ENCODE measurements at places on chromosomes 1 and 21.

DNA sequence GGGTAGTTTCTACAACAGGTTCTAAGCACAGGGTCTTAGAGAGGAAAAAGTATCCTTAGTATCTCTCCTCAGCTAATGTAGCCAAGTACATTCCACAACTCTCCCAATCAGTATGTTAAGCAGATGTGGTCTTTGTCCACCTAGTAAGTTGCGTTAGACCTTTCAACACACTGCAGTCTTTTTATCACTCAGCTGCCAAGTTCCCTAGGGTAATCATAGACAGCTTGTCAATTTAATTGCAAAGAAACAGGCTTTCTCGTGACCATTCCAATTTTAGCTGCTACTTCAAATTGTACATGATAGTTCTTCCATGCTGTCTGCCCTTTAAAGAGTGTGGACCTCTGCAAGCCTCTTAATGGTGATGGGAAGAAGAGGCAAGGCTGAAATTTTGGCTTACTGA, 211.8 kb upstream of the PKN2 start:
- no peak for DNase-seq

GRCh38 chr1:24908591-24909259, 21.4 kb downstream of the RUNX3 start:
- DNase-seq: no peak

GRCh38 chr1:243508303-243508713, 252.5 kb downstream of the SDCCAG8 start:
- no peak for DNase-seq

DNA sequence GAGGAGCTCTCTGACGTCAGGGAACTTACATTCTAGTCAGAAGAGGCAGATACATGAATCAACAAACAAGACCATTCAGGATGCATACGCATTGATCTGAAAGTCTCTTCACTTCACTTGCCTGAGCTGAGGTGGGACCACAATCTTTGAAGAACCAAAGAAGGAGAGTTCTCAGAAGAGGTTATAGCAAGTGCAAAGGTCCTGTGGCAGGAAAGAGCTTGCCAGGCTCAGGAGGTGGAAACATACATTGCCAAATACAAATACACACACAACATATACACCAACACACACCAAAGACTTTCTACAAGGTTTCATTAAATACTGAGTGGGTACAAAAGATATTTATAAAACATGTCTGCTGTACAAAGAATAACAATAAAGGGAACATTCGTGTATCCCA, 86.8 kb upstream of the GJB5 start:
- no peak for DNase-seq

DNA sequence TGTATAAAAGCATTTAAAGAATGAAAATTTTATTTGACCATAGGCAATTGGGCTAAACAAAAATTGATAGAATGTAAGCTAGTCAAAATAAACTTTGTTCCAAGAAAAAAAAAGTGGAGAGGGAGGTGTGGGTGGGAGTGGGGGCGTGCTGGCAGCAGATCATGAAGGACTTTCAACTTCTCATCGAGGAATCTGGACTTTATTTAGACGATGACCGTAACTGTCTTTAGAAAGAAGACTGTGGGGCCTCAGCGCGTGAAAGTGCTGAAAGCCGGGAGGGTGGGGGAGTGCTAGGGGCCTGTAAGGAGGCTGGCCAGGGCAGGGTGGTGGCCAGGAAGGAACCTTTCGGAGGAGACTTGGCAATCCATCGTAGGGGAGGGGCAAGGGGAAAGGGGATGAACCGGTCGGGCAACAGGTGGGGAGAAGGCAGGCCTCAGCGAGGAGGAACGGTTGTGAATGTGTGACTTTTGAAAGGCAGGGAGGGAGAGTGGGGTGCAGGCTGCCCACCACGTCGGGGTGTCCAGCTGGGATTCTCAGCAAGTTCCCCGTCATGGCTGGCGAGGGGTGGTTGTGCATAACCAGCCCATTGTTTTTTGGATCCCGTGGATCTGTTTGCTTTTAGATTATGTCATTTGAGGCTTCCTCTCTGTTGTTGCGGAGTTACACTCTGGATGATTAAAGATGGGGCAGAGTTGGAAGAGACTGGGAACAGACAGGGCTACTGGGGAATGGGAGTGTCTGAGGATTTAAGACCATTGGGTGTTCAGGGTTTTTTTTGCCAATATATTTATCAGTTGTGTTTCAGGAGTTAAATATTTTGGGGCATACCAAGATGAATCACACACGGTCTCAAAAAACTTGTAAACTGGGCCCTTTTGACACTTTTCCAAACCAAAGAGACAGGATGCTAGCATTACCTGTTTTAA, 35.5 kb downstream of the HUNK start:
- peak; percentile 8 for DNase-seq

GRCh38 chr21:41045534-41046268, 122.3 kb upstream of the BACE2 start:
- DNase-seq: no peak

- DNase-seq: peak; percentile 25
These were observed 118.4 kb downstream of the KCNN3 start for GRCh38 chr1:154751690-154752089.

- DNase-seq: peak; percentile 71
These were observed 28.3 kb downstream of the CFH start for GRCh38 chr1:196680107-196680506.

DNA sequence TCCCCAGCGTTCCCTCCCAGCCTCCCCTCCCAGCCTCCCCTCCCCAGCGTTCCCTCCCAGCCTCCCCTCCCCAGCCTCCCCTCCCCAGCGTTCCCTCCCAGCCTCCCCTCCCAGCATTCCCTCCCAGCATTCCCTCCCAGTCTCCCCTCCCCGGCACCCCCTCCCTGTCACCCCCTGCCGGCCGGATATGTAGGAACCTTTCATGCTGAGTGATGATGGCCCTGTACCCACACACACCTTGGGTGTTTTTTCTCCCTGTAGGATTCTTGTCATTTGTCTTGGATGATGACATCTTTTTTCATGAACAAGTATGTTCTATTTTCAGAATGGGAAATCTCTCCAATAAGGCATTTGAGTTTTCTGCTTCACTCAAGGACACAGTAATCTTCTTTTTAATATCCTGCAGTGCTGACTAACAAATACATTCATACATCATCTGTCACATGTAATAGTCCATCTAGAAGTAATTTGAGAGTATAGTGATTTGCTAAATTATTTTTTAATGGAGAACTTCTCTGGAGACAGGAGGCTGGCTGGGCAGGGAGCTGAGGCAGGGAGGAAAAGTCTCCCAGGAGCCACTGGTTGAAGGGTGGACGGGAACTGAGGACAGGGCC, 19.5 kb downstream of the FTCD start:
- DNase-seq: no peak

DNA sequence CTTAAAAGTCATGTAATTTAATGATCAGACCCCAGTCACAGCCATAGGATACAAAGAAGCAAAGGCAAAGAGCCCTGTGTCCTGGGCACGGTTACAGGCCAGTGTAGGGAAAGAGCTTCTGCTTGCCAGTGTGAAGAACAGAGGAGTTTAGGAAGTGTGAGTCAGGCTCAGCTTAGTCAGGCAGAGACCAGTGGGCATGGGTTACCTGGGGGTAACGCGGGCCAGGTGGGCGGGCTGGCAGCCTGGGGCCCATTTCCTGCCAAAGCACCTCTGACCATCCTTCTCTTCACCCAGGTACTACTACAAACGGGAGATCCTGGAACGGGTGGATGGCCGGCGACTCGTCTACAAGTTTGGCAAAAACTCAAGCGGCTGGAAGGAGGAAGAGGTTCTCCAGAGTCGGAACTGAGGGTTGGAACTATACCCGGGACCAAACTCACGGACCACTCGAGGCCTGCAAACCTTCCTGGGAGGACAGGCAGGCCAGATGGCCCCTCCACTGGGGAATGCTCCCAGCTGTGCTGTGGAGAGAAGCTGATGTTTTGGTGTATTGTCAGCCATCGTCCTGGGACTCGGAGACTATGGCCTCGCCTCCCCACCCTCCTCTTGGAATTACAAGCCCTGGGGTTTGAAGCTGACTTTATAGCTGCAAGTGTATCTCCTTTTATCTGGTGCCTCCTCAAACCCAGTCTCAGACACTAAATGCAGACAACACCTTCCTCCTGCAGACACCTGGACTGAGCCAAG, 4.7 kb downstream of the ELF3 start:
- no peak for DNase-seq

DNA sequence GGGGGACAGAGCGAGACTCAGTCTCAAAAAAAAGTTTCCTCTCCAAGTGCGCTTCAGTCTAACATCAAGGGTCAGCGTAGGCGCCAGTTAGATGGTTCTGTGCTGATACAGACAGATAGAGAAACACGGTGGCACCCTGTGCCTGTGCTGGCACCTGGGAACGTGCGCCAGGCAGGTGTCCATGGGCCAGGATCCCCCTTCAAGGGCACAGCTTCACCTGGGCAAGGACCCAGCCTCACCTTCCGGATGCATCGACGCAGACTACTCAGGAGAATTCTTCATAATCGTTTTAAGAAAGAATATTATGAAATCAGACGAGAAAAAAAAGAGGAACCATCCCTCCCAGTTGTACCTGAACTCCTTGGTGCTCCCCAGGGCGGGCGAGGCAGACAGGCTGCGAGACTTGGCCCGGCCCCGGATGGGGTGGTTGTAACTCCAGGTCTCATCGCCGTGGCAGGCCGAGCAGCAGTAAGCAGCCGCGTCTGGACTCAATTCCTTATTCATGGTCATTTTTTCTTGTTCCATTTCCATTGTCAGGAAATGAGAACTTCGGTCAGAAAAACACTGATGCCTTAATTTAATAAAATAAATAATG, 13.3 kb downstream of the NADK start:
- DNase-seq: no peak

GRCh38 chr1:58763214-58763613, 20.6 kb downstream of the JUN start:
- peak; percentile 90 for DNase-seq

DNA sequence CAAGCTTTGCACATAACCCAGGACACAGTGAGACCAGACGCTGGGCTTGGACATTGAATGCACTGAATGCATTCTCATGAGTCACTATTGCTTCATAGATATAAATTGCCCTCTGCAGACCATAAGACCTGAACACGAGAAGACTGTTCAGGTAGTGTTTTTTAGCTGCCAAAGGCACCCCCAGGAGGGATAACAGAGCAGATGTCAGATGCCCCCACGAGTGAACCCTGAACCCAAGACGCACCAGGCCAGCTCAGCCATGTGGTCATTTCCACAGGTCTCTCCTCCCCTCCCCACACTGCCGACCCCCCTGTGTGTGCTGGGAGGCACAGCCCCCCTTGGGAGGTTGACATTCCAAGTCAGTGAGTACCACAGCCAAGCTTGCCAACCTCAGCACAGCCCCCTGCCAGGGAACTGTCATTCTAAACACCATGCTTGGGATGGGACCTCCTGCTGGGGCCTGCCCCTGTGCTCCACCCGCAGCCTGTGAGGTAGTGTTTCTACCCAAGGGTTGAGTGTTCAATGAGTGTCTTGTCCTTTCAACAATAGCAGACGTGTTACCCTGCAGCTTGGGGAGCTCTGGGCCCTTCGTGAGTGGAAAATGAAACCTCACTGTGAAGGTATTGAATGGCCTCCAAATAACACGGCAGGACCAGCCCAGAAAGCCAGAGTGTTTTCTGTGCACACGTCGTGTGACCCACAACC, 68.2 kb downstream of the PSMG1 start:
- peak; percentile 75 for DNase-seq

GRCh38 chr1:59560807-59561450, 253.8 kb upstream of the HOOK1 start:
- no peak for DNase-seq

DNA sequence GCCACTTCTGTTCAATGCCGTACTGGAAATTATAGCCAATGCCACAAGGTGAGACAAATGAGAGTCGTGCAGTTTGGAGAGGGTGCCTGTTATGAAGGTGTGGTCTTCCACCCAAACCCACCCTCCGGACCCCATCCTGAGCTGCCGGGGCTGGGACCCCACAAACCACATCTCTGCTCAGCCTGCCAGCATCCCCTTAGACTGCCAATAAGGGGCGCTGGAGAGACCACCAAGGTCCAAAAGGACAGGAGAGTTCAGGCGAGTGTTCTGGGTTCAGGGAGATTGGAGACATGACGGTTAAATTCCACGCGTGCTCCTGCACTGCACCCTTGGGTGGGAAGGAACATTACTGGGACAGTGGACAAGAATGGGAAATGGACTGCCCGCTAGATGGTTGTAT, 48.7 kb upstream of the COL18A1 start:
- DNase-seq: no peak

GRCh38 chr1:62337706-62338631, 18.7 kb upstream of the KANK4 start:
- no peak for DNase-seq

GRCh38 chr1:241323514-241324195, 33.4 kb downstream of the RGS7 start:
- DNase-seq: peak; percentile 48

DNA sequence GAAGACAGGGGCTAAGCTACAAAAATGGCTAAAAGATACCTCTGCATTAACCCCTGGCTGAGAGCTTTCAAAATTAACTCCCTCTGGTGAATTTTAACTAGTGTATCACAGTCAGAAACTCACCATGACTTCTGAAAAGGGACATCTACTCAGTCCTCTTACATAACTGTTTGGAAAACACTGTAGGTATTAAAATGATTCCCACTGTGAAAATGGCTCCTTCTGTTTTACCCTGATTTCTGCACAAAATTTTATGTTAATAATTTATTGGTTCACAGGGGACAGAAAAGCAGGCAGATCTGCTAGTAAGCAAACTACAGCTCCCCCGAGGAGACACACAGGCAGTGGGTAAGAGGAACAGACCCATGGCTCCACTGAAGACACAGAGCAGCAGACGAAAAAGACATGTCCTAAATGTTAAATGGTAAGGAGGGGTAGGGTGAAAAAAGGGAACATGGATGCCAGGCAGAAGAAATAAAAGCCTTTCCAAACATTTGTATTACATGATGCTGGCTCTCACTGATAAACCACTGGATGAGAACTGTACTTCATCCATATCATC, 111.7 kb downstream of the SLC45A1 start:
- no peak for DNase-seq

DNA sequence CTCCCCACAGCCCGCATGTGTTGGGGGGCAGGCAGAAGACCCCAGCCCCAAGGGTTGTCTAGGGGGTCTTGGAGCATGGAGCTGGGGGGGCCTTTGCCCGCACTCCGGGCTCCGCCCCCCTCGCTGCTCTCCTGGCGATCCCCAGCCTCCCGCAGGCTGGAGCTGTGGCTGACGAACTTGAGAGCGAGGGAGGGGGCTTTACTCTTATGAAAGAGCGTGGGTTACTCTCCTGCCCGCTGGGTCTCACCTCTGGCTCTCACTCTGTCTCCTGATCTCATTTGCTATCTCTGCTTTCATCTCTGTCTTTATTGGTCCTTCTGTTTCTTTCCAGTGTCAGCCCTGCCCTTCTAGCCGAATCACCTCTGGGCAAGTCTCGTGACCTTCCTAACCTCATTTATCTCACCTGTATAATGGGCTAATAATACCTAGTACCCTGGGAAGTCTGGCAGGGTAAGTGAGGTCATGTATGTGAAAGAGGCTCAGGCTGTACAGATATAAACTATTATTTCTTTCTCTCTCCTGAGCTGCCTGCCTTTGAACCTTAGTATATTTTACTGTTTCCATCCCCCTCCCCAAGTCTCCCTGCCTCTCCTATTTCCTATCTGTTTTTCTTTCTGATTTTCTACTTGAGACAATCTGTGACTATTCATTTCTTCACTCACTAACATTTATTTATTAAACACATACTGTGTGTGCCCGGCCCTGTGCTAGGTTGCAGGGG, 731 bp downstream of the EFNA4 start:
- DNase-seq: peak; percentile 45

- DNase-seq: no peak
These were observed 567.2 kb downstream of the NPHP4 start for GRCh38 chr1:5424802-5425703.

Data from iris pigment epithelial cell (primary cell).